ENCODE measurements at places on chromosomes 13 and 19.

GRCh38 chr13:111900390-111901131 lies 166.4 kb upstream of the SOX1 start:
- no peak for DNase-seq

- DNase-seq = no peak
Observed at GRCh38 chr13:54660277-54660676, 1631.7 kb downstream of the OLFM4 start.

DNA sequence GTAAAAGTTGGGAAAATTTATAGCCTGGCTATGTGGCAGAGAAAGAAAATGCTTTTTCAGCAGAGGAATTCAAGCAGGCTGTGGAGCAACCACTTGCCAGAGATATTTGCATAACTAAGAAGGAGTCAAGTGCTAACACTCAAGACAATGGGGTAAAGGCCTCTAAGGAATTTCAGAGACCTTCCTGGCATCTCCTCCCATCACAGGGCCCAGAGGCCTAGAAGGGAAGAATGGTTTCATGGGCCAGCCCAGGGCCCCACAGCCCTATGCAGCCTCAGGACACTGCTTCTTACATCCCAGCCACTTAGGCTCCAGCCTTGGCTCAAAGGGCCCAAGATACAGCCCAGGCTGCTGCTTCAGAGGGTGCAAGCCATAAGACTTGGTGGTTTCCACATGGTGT lies 14.3 kb downstream of the SLC15A1 start:
- DNase-seq = no peak

DNA sequence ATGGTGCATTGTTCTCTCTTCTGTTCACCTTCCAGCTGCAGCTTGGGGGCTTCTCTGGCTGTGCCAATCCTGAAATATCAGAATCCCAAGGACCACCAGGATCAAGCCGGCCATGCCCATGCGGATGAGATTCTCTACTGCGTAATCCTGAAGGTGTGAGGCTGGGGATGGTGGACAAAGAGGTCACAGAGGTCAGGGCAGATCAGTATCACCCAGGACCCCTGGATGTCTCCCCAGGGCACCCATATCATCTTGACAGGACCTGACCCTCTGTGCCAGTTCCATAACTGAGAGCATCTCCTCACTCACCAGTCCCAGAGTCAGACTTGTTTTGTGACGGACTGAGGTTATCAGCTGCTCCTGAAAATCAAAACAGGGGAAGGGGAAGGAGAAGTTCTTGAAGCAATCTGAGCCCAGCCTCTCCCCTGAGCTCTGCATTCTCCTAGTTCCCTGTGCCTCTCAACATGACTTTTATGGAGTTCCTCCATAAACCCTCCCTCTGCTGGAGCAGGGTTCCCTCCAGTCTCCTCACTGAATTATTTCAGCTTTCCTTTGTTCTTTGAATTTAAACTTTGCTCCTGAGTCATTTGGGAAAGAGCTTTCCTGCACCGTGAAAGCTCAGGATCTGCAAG lies 5.5 kb downstream of the LILRA5 start:
- no peak for DNase-seq

DNA sequence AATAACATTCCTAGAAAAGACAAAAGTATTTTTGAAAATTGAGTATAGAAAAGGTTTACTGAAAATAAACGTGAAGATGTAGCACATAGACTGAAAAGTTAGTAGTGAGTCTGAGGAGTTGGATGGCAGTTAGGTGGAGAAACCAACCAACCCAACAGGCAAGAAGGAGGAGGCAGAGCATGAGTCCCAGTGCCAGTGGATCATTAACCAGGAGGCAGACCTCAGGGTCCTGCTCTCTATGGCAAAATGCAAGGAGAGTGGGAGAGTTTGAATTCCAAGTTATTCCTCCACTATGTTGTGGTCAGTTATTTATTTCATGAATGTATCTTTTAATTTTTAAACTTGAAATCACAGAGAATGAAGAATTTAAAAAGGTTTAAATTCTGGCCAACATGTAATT lies 446.4 kb downstream of the GPC6 start:
- no peak for DNase-seq

- DNase-seq = no peak
Observed at GRCh38 chr13:75264611-75265010, 217.4 kb downstream of the TBC1D4 start.

GRCh38 chr19:46481223-46481848 lies 10.0 kb upstream of the PNMA8A start:
- no peak for DNase-seq

All from stimulated activated CD4-positive, alpha-beta T cell treated with anti-CD3 and anti-CD28 coated beads, Interleukin-1b, Interleukin-23, amount 100 ng/mL, for 1 hour (primary cell).